ENCODE measurements at places on chromosomes 13 and 19. TPM values are rescaled to one million over a fixed set of nuclear protein-coding genes. Genes with fewer than 3 reads are reported as not detected.

RNF17 gene
- not detected for total RNA-seq

HRC gene
- total RNA-seq: not detected

DNA sequence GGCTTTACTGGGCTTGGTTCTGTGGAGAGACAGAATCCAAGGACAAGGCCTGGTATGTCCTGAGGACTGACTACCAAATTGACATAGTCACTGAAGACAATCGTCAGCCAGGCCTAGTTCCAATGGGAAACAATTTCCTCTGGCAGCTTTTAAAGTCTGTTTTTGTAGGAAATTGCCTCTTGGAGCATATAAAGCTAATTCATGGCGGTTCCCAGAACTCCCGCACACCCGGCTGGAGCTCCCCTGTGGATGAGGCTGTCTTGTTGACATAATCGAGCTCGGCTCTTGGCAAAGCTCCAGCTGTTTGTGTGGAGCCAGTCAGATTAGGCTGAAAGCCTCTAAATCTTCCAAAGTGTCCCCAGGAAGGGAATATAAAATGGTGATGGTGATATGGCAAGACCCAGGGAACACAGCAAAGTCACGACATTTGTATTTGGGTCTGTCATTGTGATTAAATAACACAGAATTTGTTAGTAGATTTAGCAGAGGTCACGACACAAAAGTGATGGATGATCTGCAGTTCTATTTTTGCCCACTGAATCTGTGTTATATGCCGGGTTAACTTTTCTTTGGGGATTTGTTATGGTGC lies 395.0 kb downstream of the PCDH9 start:
- no peaks in the 10 kb centered on the region for H3K27me3 ChIP-seq
- no peaks in the 10 kb centered on the region for H3K4me1 ChIP-seq
- H3K36me3 ChIP-seq: no peaks in the 10 kb centered on the region

DNA sequence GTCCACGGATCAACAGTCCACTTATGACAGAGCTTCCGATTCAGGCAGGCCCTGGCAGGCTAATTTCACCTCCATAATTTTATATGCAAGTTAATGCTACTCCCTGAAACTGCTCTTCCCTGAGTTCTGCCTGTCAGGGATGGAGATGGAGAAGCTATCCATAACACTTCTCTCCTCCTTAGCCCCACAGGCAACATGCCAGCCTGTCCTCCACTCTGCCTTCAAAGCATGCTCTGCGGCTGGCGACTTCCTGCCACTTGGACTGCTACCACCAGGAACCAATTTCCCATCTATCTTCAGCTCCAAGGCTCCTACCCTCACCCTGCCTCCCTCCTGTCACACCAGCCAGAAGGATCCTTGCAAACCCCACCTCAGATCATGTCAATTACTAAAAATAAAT lies 35.4 kb downstream of the GSX1 start:
- peaks cover 29% of the 10 kb centered on the region for H3K27me3 ChIP-seq
- H3K4me1 ChIP-seq: no peaks in the 10 kb centered on the region
- no peak overlapping the region for H3K4me3 ChIP-seq
- no peak for DNase-seq
- no peak overlapping the region for H3K27ac ChIP-seq

- H3K4me1 ChIP-seq: peaks cover 24% of the 10 kb centered on the region
- H3K4me3 ChIP-seq: no peak overlapping the region
- no peak for DNase-seq
- H3K36me3 ChIP-seq: no peaks in the 10 kb centered on the region
- no peak overlapping the region for H3K27ac ChIP-seq
These were observed 71.4 kb upstream of the CLDN10 start for GRCh38 chr13:95480791-95481780.

DNA sequence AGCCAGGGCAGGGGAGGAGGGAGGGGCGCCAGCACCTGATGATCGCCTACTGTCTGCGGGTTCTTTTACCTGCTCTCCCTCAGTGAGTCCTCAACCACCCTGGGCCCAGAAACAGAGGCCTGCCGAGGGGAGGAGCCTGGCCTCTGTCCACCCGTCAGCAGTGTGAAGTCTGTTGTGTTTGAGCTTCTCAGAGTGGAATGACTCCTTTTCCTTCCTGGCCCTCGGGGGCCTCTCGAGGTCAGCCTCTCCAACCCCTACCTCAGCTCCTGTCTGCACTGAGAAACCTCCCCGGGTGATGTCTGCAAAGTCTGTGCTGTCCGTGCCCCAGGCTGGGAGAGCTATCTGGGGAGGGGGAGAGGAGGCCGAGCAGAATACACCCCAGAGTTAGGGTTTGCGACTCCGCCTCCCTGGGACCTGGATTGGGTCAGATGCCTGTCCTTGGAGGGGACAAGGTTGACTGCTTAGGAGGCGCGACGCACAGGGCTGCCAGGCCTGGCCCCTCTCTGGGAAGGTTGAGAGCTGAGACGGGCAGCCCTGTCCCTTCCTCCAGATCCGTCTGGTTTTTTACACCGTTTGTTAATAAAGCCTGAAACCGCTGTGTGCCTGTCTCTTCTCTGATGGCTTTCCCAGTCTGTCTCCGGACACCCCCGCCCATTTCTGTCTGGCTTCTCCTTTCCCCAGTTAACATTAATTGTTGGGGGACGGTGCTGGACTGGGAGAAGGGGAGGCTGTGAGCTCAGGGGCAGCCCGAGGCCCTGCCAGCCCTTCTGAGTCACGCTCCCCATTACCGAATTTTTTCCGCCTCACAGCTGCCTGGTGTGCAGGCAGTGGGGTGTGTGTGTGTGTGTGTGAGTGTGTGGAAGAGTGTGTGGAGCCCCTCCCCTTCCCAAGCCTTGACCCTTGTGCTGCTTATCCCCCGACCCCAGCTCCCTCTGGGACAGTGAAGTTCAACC lies 989 bp upstream of the SSC5D start:
- DNase-seq: peak; percentile 99
- H3K4me1 ChIP-seq: peaks cover 36% of the 10 kb centered on the region
- H3K4me3 ChIP-seq: peak overlapping the region; percentile 87
- H3K36me3 ChIP-seq: no peaks in the 10 kb centered on the region
